ENCODE measurements at places on chromosomes 6 and 20.

DNA sequence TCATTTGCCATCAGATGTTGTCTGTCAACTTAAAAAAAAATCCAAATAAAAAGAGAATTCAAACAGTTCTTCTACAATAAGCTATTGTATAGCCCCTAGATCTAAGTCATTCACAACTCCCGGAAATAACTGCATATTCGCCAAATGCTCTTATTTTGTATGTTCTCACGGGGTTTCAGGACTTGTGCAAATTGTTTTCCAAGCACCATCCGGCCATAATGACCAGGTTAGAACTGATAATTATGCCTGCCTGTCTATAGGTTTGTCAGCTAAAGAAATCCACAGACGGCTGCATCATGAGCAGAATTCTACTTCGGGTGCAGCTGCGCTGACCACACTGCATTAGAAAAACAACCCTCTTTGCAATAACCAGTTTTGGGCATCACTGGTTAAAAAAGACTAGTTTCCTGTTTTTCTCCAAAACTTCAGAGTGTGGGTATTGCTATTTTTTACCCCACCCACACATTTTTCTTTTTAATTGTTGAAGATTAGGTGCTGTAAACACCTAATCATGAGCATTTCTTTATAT, 87.7 kb downstream of the HIVEP2 start:
- DNase-seq = no peak

DNA sequence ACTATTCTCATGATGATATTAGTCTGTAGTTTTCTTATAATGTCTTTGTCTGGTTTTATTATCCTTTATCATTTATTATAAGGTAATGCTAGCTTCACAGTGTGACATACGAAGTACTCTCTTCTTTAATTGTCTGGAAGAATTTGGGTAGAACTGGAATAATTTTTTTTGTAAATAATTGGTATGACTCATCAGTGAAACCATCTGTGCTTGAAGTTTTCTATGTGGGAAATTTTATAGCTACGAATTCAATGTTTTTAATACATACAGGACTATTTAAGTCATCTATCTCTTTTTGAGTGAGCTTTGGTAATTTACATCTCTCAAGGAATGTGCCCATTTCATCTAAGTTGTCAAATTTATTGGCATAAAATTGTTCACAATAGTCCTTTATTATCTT, 86.3 kb downstream of the SOD2 start:
- no peak for DNase-seq

- DNase-seq = no peak
Measured at GRCh38 chr6:64459411-64459944, 823.9 kb downstream of the PHF3 start.

DNA sequence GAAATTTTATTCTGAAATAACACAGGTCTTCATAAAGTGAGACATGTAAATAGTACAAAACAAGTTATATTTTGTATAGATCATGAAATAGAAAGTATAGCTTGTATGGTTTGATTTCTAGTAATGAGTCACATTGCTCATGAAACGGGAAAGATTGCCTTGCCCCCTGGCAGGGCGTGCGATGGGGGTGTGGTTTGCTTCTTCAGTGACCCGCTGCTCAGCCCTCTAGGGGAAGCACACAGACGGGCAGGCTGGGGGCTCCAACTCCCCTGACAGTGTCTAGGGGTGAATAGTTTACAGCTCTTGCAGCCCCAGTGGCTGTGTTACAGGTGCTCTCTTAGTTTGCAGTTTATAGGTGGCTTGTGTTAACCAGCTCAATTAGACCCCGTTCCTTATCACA, 170.5 kb upstream of the RGS17 start:
- DNase-seq = no peak

DNA sequence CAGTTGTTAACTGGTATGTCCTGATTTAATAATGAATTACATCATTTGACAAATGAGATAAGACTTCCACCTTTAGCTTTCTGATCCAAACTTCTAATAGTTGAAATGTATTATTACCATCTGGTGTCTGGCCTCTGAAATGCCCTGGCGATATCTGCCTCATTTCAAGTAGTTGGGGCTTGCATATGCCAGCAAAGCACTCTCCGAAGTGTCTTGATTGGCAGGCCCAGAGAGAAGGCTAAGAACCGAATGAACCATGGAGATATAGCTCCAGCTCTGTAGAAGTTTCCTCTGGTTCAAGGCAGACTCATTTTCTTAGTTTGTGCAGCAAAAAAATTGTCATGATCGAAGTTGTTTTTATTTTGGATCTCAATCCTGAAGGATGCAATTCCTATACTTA, 13.4 kb upstream of the HIVEP2 start:
- no peak for DNase-seq

DNA sequence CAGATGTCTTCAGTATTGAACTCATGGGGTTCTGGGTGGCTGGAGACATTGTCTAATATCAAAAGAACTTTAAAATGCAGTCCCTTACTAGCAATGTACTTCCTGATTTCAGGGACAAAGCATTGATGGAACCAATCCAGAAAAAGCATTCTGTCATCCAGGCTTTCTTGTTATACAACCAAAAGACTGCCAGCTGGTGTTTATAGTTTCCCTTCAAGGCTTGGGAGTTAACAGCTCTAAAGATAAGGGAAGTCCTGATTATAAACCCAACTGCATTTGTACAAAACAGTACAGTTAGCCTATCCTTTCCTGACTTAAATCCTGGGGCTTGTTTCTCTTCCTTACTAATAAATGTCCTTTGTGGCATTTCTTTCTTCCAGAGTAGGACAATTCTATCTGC, 160.0 kb downstream of the COL21A1 start:
- peak; percentile 71 for DNase-seq

- no peak for DNase-seq
Measured at GRCh38 chr6:53829698-53830221, 35.0 kb downstream of the LRRC1 start.

GRCh38 chr6:44202332-44202971, 14.3 kb upstream of the MYMX start:
- no peak for DNase-seq

DNA sequence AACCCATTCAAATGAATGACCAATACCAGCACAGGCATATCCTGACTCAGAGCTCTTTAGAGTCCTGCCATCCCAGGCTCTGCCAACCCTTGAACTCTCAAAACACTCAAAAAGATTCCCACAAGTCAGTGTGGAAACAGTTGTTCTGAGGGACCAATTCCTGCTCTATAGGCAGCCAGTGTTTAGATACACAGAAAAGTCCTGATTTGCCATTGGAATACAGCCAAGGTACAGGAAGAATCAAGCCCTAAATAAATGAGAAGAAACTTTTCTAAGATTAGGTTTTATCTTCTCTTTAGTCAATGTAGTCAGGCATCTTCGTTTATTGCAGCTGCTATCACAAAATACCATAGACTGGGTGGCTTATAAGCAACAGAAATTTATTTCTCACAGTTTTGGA, 626.8 kb upstream of the ARID1B start:
- DNase-seq = no peak

- DNase-seq = no peak
Measured at GRCh38 chr20:3434232-3434631, 26.8 kb upstream of the DNAAF9 start.

DNA sequence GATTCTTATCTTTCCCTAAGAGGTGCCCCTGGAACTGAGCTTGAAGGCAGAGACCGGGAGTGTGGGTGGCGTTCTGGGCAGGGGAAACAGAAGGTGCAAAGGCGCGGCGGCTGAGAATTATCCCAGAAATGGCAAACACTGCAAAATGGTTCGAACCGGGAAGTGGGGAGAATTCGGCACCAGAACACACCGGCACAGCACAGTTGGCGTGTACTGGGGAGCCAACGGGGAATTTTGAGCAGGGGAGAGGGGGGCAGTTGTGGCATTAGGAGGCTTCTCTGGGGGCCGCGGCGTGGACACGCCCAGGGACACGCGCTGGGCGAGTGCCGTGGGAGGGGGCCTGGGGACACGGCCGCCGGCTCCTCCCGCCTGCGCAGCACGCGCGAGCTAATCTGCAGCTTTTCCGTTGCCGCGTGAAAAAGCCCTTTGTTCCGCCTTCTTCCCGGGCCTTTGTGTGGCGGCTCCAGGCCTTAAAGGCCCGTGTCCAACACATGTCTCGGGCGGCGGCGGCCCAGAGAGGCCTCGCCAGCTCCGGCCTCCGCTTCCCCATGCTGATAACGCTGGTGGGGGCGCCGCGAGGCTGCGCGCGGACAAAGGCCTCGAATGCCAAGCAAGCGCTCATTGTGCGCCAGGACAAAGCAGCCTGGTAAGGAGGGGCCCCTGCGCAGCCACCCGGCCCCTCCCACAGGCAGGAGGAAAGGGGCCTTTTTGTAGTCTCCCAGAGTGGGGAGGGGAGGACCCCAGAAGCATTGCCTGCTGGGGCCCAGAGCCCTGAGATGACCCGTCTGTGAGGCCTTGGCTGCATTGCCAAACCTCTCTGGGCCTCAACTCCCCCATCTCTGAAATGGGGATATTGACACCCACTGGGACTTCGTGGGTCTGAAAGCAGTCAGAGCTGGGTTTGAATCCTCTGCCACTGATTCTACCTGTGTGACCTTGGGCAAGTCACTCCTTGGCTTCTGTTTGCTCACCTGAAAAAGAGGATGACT, 82.8 kb downstream of the CD40 start:
- no peak for DNase-seq

- no peak for DNase-seq
Measured at GRCh38 chr6:41596807-41597206, 41.5 kb upstream of the MDFI start.

- no peak for DNase-seq
Measured at GRCh38 chr6:150732765-150733539, 132.6 kb upstream of the MTHFD1L start.

DNA sequence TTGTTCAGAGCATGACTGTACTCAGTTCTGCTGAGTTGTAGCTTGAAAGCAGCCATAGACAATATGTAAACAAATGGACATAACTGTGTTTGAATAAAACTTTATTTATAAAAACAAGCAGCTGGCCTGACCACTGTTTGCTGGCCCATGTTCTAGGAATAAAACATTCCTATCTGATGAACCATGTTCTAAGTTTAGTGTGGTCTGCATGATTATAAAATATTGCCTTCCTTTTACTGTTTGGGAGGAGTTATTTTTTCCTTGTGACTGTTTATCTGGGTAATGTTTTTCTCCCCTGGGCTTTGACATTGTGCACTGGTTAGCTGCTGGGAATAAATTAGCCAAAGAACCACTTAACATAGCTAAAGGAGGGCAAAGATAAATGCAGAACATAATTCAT, 55.1 kb downstream of the CDS2 start:
- peak; percentile 73 for DNase-seq
